ENCODE measurements at places on chromosomes 2 and 18.

GRCh38 chr2:160242893-160243564, 43.0 kb upstream of the ITGB6 start:
- DNase-seq, result no peak

- DNase-seq, result no peak
Measured at GRCh38 chr2:179273461-179273962, 8.9 kb upstream of the SESTD1 start.

GRCh38 chr2:216492597-216493333, 5.9 kb upstream of the RPL37A start:
- no peak for DNase-seq

- no peak for DNase-seq
Measured at GRCh38 chr18:73954268-73954667, 193.4 kb downstream of the FBXO15 start.

DNA sequence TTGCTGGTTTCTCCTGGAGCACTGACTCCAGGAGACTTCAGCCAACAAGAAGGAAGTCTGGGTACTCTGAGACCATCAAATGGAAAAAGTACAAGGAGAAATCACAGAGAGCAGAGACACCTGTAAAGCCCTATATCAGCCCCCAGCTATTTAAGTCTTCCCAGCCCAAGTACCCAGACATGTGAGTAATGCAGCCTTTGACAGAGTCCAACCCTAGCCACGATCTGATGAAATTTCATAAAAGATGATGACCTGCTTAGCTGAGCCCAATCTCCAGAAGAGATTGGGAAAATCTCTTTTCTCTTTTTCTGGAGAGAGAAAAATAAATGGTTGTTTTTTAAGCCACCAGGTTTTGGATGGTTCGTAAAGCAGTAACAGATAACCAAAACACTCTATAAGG, 196.6 kb downstream of the NBAS start:
- DNase-seq, result no peak

DNA sequence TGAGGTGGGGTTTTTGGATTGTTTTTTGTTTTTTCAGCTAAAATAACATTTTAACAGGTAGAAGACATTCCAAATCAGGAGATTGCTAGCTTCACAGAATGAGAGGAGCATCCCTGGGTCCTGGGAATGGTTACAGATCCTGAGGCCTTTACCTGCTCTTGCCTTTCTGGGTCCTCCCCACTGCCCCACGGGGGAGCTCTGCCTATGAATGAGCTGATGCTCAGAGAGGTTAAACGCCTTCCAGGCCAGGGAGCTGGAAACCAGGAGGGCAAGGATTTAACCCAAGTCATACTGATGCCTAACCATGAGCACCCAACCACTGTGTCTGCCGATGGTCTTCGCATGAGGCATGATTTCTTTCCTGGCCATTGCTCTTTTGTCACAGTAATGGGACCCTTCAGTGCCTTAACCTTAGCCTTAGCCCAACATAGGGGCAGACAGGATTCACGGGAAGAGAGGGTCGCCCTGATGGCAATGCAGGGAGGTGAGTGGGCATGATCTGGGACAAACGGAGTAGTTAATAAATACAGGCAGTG, 16.1 kb downstream of the MOCOS start:
- DNase-seq, result no peak

- no peak for DNase-seq
Measured at GRCh38 chr18:59690996-59691395, 6.2 kb downstream of the CCBE1 start.
